ENCODE measurements at places on chromosomes 1 and 21.

- DNase-seq: no peak
These were observed 24.5 kb upstream of the PPP2R5A start for GRCh38 chr1:212260557-212261355.

- DNase-seq: peak; percentile 4
These were observed 132.2 kb downstream of the GLUL start for GRCh38 chr1:182259229-182259872.

DNA sequence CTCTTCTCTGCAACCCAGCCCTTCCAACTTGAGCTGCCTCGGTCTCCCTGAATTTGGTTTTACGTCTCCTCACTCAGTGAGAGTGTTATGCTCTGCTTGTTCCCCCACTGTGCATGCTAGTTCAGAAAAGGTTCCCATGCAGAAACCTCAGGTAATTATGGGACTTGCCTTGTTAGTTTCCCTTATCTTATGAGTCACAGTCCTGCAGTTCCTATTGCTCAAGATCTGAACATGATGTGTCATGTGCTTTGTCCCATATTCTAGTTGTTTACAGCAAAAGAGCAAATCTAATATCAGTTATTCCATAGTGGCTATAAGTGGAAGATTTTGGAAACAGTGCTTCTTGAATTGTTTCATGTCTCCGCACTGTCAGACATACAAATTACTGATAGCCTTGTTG is 74.4 kb downstream of the DUSP10 start:
- no peak for DNase-seq

DNA sequence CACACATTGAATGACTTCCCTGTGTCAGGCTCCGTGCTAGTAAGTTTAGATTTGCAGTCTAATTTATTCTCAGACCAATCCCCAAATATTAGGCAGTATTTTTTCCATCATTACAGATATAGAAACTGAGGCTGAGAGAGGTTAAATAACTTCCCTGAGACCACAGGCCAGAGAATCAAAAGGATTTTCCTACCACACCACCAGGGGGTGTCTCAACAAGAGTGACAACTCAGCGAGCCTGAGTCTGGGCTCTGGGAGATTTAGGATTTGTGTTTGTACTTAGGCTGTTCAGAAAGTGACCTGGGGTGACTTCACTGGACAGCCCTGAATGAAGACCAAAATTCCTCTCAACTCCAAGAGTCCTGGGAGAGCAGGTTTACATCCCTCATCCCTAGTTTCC is 13.3 kb upstream of the LCE5A start:
- no peak for DNase-seq

DNA sequence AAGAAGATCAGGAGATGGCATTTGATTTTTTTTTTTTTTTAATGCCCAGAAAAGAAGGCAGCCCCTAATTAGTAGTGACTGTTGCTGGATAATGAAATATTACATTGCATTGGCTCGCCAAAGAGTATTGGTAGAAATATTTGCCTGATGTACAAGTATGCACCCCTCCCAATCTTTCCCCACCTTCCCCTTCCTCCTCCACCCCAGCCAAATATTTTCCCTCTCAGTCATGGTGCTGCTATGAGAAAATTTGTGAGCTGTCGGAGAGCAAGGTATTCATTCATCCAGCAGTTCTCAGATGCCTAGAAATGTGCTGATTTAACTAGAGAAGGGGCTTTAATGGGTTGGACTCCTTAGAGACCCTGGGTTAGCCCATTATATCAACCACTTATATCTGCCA is 50.5 kb upstream of the IKBKE start:
- no peak for DNase-seq

DNA sequence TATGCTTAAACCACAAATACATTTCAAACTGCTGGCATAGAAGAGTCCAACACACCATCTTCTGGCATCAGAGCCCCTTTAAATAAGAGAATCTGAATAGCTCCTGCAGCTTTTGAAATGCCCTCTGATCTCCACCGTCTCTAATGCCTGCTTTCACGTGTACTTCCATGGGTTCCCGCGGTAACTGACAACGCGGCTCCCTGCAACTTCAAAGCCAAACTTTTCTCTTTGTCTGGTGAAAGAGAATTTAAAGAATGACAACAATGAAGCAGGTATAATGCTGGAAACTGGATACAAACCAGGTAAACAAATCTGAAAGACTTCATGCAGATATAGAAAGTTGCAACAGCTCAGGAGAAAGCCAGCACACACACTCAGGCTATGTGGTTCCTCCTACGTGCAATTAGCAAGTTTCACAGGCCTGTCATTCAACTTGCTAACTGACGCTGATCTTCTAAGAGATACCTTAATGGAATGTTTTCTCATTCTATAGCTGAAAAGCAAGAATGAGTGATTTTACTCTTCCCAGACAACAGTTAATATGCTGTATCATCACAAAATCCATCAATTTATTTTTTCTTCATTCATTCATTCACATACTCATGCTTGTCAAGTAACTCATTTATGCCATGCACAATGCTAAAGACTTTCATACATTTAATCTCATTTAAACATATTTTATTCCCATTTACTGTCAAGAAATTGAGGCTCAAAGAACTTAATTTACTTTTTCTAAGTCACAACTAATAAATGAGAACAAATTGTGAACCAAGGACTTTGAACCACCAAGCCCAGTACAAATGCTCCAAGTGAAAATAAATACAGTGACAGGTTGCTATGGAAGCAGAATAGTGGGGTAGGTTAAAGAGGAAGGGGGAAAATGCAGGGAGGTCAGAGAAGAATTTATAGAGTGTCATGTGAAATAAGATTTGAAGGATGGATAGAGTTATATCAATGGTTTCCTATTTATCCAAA is 202.7 kb upstream of the SNX7 start:
- DNase-seq: no peak

DNA sequence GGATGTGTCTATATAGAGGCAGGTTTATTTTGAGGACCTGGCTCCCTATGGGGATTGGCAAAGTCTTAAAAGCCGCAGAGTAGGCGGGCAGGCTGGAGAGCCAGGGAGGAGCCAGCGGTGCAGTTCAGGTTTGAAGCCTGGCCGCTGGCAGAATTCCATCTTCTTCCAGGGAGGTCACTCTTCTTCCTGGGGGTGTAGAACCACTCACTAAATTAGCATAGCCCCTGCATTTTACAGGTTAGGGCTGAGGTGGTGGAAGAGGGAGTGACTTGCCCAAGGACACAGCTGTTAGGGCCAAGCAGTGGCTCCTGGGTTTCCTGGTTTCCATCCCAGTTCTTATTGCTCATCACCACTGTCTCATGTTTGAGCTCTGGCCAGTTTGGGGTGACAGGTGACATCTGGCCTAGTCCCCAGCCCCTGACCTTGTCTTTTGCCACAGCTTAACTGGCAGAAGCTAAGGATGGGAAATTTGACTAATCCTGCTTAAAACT is 1.4 kb downstream of the PINK1 start:
- no peak for DNase-seq

GRCh38 chr1:175493321-175494010 is 249.9 kb downstream of the TNR start:
- no peak for DNase-seq

DNA sequence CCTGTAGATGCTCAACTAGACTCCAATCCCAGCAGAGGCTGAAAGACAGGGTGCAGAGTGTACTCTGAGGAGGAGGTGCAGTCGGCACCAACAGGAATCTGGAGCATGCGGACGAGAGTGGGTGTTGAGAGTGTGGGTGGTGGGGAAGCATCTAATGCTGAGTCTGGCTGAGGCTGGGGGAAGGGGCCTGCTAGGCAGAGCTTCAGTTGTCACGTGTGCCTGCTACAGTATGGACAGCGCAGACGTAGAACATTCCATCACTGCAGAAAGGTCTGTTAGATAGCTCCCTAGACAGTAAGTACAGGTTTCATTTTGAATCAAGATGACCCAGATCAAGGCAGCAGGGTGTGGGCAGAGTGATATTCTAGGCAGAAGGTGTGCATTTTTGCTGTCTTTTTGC is 23.1 kb downstream of the SNAP47 start:
- DNase-seq: no peak

- DNase-seq: no peak
These were observed 29.1 kb upstream of the LRRC8C start for GRCh38 chr1:89603651-89604413.

GRCh38 chr21:42548687-42549406 is 35.2 kb downstream of the SLC37A1 start:
- no peak for DNase-seq

- no peak for DNase-seq
These were observed 73.4 kb upstream of the TTC34 start for GRCh38 chr1:2874607-2875480.

DNA sequence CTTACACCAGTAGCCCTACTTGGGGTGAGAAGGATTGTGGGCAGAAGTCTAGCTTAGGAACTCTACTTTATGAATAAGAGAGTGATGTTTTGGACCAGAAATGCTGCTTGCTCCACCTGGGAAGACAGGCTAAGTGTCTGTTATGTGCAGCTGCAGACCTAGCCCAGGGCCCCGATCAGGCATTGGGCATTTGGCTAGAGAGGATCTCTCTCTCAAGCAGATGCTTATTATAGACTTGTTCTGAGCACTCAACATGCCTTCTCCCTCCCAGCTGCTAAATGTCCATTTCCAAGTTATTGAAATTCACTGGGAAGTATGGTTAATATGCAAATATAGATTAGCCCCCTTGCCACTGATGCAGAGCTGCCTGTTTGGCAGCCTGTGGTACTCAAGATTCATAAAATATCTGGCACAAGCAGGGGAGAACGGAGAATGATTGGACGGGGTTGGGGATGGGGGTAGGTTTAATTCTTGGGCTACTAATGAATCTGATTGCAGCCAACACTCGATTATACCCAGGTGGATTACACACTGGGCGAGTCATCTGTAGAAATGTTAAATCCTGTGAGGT is 115.9 kb downstream of the KCND3 start:
- DNase-seq: no peak

DNA sequence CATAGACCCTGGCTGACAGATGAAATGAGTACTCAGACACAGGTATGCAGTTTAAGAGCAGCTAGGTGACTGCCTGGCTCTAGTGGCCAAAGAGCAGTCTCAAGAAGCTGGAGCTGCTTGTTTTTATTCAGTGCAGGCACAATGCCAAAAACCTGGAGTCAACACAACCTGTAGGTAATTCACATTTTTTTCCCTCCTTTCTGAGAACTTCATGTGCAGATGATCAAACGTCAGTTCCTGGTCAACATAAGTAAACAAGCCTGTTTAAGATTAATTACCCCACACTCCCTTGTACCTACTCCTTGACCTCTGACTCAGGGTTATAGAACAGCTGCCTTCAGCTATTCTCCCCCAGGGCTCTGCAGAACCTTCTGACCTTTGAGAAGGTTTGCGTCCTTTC is 17.3 kb upstream of the ACADM start:
- DNase-seq: no peak

DNA sequence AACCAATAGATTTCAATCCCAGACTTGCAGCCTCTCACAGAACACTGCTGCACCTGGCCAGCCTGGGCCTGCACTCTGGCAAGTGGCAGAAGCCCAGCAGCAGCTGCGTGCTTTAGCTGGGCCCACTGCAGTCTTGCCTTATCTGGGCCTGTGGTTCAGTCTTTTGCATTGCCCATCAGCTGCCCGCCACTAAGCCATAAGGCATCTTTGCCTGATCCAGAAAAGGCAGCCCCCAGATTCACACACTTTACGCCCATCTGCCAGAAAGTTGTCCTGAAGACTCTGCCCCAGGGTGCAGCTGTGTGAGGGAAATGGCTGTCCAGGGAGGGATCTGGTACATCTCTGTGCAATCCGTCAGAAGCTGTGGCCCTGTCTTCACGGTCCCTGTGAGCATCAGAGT is 217.0 kb downstream of the DNAH14 start:
- no peak for DNase-seq

DNA sequence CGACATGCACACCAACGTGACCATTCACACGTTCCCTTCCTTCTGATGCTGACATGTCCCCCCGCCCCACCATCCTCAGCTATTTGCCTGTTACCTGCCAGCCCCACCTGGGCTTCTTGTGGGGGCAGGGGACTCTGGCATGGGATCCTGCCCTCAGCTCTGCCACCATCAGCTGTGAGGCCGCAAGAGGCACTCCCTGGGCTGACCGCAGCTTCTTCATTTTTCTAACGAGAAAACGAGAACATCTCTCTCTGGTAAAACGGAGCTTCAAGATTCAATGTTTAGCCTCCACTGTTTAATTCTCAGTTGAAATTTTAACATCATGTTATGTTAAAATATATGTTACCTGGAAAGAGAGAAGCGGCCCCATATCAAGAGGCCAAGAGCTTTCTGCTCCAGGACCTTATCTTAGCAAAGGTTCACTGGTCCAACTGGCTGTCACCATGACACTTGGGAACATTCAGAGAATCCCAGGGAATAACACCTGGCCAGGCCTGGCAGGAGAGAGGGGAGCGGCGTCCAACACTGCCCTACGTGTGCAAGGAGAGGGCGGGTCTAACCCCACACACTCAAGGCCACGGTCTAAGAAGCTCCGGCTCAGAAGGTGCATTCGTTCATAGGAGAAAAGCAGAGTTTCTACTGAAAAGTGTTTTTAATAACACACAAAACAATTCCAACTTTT is 51.3 kb downstream of the HLCS start:
- no peak for DNase-seq

- no peak for DNase-seq
These were observed 178.6 kb downstream of the SLC45A1 start for GRCh38 chr1:8496473-8496872.

DNA sequence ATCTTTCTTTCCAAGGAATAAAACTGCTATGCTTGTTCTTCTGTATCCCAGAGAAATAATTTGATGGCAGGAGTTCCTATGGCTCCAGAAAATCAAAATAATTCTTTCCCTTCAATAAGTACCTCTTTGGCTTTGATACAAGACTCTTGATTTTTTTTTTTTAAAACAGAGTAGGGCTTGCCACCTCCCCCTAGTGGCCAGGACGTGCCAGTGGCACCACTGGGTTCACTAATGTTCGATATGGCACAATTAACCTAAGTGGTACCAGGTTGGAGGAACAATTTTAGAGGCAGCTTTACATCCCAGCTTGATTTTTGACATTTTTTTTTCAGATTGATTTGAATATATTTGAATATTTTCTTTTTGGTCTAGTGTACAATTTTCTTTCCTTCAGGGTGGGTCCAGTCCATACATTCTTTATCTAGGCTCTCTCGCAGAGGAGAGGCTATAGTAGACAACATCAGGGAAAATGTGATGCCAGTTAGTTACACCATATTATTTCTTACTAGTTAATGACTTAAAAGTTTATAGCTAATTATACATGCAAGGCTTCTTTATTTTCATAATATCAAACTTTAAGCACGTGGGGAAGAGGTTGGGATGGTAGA is 330.9 kb downstream of the S1PR1 start:
- DNase-seq: no peak

DNA sequence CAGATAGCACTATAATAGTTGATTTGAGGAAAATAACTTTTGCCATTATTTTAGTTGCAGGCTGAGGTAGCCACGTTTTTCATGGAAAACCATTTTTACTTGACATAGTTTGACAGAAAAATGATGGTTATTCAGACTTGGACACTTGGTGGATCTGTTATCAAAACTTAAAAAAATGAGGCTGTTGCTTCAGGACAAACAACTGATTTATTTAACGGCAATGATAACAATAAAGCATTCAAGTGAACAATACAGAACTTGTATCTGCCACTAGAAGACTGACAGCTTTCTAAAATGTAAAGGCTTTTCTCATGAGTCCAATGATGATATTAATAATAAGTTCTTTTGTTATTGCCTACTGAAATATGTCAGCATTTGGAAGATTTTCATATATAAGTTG is 322.9 kb downstream of the BRINP3 start:
- DNase-seq: no peak
